ENCODE measurements at places on chromosomes 5 and 9. TPM values are rescaled to one million over a fixed set of nuclear protein-coding genes. Genes with fewer than 3 reads are reported as not detected.

Gene SLC22A4
- total RNA-seq, result 5.2 TPM

Gene APBA1
- 14.3 TPM for total RNA-seq

Gene C6
- 26.9 TPM for total RNA-seq

Gene SLC25A2
- not detected for total RNA-seq

Gene ANXA2R
- 0.97 TPM for total RNA-seq

Gene PDCD1LG2
- total RNA-seq, result 14.3 TPM

Gene PCDHA1
- total RNA-seq, result not detected

Gene PCDHGA11
- 10.2 TPM for total RNA-seq

Gene CCDC192
- not detected for total RNA-seq
